SK-N-DZ (cell line): ENCODE measurements at places on chromosomes 2 and 18.

DNA sequence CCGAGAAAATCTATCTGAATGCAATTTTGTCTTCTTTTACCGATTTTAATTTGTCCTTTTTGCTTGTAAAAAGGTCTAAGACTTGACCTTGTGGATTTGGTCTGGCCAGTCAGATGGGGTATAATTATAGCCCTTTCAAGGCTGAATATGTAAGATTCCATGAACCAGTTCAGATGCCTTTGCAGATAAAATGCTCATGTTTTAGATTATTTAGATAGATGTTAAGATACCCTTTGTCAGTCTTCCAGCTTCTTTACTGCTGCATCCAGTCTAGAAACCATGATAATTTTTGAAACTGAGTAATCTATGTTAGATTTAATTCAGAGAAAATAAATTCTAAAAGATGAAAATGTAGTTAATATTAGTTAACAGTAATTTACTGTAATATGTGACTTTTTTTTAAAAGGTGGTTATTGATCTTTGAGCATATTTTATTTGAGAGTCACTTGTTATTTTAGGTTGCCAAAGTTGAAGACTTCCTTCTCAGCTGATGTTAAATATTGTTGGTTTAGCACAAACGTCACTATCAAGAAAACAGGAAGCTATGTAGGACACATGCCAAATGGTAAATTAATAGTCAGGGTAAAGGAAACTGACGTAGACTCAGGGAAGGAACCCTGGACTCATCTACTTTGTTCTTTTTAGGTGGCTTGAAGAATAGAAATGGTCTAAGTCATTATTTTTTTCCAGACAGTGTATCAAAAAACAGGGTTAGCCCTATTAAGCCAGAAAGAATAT lies 29.8 kb downstream of the BABAM2 start:
- no peak for DNase-seq

DNA sequence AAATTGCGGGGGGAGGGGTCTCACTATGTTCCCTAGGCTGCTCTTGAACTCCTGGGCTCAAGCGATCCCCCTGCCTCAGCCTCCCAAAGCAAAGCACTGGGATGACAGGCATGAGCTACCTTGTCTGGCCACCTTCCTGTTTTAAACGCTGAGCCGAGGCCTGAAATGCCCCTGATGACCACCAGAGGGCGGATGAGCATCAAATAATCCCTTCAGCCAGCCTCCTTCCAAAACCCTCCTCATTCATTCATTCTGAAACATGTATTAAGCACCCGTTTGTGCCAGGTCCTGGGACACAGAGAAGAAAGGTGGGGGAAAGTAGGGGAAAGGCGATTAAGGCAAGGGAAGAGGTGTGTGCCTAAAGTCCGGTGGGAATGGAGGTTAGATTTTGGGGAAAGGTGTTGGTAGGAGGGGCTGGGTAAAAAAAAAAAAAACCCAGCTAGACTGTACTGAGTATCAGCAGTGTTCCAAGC lies 30.7 kb upstream of the PTMA start:
- DNase-seq = peak; percentile 86

- no peak for DNase-seq
Measured at GRCh38 chr18:34315591-34316352, 91.1 kb upstream of the NOL4 start.

- no peak for DNase-seq
Measured at GRCh38 chr18:11994336-11994702, 13.0 kb downstream of the IMPA2 start.

GRCh38 chr2:233929352-233930022 lies 12.3 kb downstream of the TRPM8 start:
- no peak for DNase-seq

- DNase-seq = no peak
Measured at GRCh38 chr2:205169464-205169863, 512.8 kb upstream of the NRP2 start.

DNA sequence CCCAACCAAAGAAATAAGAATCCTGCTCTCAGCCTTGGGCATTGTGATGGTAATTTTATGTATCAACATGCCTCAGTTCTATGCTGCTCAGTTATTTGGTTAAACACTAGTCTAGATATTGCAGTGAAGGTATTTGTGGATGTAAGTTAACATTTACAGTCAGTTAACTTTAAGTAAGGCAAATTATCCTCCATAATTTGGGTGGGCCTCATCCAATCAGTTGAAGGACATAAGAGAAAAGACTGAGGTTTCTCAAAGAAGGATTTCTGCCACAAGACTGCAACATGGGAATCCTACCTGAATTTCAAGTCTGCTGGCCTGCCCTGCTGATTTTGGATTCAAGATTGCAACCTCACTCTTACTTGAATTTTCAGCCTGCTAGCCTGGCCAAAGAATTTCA lies 975.5 kb upstream of the ACVR2A start:
- DNase-seq = no peak
